ENCODE measurements at places on chromosomes 13 and 19. TPM values are rescaled to one million over a fixed set of nuclear protein-coding genes. Genes with fewer than 3 reads are reported as not detected.

The CALR3 gene
- total RNA-seq = 0.09 TPM

The ZNF677 gene
- 18.7 TPM for total RNA-seq

The NLRP9 gene
- total RNA-seq = not detected

The SHC2 gene
- 0.78 TPM for total RNA-seq

The EXOSC5 gene
- total RNA-seq = 7.1 TPM

The PGLYRP2 gene
- not detected for total RNA-seq

The MEIOSIN gene
- total RNA-seq = not detected

The CASP14 gene
- not detected for total RNA-seq

The LHB gene
- total RNA-seq = not detected

The IL17D gene
- 1.3 TPM for total RNA-seq

The SYNE4 gene
- not detected for total RNA-seq

The LHFPL6 gene
- total RNA-seq = 39.7 TPM

The FLT1 gene
- total RNA-seq = 211 TPM

The ZFP14 gene
- 2.6 TPM for total RNA-seq

The EVI5L gene
- total RNA-seq = 25.4 TPM

The ZNF606 gene
- 14.3 TPM for total RNA-seq

The ZNF709 gene
- total RNA-seq = 2.9 TPM

The NMRK2 gene
- not detected for total RNA-seq

The TMEM86B gene
- 0.59 TPM for total RNA-seq

The TINCR gene
- not detected for total RNA-seq

The MTUS2 gene
- 0.18 TPM for total RNA-seq

The IRGQ gene
- 34.3 TPM for total RNA-seq

The ELSPBP1 gene
- total RNA-seq = not detected

The ARRDC2 gene
- total RNA-seq = 6.8 TPM

The PDE4C gene
- 1.4 TPM for total RNA-seq

The COG6 gene
- total RNA-seq = 61.8 TPM

The EML2 gene
- total RNA-seq = 59.6 TPM

All from smooth muscle cell of the umbilical artery (primary cell).